ENCODE measurements at places on chromosomes 7 and 10.

DNA sequence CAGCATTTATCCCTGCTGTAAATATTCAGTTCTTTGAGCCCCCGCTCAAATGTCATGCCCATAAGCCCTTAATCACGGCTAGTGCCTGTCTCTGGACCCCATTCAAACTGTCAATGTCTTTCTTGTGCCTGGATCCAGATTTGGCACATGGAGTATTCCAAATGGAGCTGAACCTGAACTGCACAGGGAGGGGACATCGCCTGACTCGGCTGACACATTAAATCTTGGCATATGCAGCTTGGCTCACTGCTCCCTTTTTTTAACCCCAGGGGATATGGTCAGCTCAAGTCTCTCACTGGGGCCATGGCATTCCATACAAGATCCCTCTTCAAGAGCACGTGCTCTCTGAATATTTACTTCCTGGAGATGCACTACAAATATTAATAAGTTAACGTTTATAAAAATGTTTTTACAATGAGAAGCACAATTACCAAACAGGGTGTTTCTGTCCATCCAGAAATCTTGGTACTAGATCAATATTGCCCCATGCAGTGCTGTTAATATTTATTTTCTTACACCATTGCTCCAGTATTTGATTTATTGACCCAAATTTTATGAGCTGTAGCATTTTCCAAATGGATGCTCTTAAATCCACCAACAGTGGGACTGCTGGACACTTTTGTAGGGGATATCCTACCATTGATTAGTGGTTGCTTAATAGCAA is 57.4 kb downstream of the FGFR2 start:
- DNase-seq: no peak

DNA sequence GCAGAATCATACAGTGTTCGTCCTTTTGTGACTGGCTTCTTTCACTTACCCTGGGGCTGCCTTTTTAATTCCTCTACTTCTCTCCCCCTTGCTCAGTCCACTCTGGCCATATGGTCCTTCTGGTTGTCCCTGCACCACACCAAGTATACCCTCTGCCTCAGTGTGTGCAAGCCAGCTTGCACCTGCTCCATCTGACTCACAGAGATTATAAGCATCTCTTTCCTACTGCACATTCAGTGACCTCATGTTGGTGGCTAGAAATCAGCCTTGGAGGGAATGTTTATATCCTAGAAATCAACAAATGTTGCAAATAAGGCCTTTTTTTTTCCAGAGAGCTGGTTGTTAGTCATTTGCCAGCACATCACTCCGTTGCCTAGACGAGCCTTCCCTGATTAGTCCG is 67.5 kb upstream of the C10orf90 start:
- no peak for DNase-seq

GRCh38 chr10:6498771-6499170 is 81.3 kb downstream of the PRKCQ start:
- no peak for DNase-seq

GRCh38 chr10:71534568-71535194 is 138.0 kb downstream of the CDH23 start:
- DNase-seq: no peak

DNA sequence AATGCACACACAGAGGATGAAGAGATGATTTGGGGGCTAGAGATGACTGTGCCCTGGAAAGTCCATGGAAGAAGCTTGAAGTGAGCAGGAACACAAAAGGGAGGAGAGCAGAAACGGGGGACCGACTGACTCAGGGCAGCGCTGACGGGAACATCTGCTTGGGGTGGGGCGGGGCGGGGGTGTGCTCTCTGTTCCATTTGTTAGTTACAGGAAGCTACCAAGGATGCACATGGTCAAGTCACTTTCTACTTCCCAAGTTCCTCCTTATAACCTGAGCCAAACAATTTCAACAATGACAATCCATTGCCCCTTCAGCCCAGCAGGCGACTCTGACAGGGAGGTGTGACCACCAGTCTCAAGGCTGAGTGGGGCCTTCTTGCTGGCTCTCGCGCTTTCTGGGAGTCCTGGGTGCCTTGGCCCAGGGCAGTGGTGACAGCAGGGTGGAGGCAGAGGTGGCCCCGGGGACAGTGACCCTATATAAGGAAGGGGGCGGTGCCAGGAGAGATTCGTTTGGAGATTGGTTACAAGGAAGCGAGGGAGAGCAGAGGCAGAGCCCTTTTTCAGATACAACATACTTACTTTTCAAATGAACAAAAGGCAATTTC is 39.6 kb downstream of the CLEC2L start:
- no peak for DNase-seq

GRCh38 chr7:50508471-50508943 is 56.7 kb downstream of the DDC start:
- no peak for DNase-seq

GRCh38 chr7:120337308-120337907 is 64.4 kb downstream of the KCND2 start:
- no peak for DNase-seq

DNA sequence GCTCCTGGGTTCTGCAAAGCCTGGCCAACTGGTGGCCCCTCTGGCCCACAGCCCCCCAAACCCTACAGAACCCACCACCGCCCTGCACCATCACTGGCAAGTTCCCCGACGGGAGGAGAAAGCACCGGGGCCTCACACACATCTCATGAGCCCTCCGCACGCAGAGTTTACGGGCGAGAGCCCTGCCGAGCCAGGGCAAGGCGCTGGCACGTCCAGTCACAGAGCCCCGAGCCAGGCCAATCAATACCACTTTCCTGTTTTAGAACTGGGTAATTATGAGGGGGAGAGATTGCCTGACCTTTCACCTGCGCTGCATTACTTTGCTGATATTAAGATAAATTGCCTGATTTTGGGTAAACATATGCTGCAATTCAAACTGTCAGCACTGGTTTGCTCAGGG is 113.3 kb downstream of the EBF3 start:
- DNase-seq: no peak

DNA sequence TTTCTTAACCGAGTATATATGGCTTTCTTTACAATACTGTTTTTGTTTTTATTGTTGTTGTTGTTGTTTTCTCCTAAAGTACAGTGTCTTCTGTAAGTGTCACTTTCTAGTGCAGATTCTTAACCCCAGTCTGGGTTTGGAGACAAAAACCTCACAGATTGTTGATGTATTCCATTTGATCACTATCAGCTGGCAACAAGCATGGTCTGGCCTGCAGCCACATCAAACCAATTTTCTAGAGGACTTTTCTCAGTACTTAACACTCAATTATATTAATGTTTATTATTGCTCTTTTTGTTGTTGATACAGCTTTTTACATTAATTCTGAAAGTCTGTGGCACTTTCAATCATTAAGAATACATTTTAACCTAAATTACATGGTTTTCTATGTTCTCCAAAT is 17.1 kb downstream of the LRRN3 start:
- no peak for DNase-seq

DNA sequence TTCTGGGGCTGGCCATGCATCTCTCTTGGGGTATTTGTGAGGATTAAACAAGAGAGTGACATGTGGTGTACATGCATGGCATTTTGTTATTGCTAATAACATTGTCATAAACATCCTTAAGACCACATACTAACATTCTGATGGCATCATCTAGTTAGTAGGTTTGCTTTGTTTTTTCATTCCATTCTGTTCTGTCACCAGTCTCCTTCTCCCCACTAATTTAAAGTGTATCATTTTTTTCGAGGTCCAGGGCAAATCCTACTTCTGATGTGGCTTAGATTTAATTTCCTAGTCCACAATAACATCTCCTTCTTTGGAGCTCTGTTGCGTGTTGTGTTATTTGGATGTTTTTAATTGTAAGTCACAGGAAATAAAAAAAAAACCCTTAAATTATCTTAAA is 248.1 kb downstream of the LRMDA start:
- no peak for DNase-seq

GRCh38 chr7:155257482-155258225 is 40.0 kb upstream of the INSIG1 start:
- no peak for DNase-seq

- DNase-seq: no peak
These were observed 96.3 kb upstream of the CAV2 start for GRCh38 chr7:116403265-116403664.

GRCh38 chr10:84415539-84416244 is 87.3 kb downstream of the CCSER2 start:
- DNase-seq: no peak

GRCh38 chr7:103715376-103716120 is 269.5 kb upstream of the SLC26A5 start:
- DNase-seq: no peak

GRCh38 chr10:79938728-79939406 is 10.0 kb downstream of the SFTPD start:
- no peak for DNase-seq

DNA sequence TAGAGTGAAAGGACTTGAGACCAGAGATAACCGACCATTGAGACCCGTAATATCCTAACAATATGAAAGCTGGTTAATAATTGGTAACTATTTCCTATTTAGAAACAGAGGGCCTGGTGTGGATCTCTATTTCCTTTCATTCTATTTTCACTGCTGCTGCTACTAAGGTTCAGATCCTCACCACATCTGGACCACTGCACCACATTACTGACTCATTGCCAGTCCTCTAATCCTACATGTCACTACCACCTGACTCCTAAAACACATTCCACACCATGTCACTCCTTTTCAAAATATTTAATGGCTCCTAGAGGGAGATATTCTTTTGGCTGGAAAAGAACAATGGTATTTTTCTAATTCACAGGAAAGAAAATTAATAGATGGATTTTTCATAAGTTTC is 6.4 kb downstream of the USP54 start:
- DNase-seq: no peak

GRCh38 chr10:10860455-10860976 is 157.2 kb upstream of the CELF2 start:
- DNase-seq: no peak

GRCh38 chr10:86288695-86289576 is 77.7 kb downstream of the GRID1 start:
- DNase-seq: no peak

DNA sequence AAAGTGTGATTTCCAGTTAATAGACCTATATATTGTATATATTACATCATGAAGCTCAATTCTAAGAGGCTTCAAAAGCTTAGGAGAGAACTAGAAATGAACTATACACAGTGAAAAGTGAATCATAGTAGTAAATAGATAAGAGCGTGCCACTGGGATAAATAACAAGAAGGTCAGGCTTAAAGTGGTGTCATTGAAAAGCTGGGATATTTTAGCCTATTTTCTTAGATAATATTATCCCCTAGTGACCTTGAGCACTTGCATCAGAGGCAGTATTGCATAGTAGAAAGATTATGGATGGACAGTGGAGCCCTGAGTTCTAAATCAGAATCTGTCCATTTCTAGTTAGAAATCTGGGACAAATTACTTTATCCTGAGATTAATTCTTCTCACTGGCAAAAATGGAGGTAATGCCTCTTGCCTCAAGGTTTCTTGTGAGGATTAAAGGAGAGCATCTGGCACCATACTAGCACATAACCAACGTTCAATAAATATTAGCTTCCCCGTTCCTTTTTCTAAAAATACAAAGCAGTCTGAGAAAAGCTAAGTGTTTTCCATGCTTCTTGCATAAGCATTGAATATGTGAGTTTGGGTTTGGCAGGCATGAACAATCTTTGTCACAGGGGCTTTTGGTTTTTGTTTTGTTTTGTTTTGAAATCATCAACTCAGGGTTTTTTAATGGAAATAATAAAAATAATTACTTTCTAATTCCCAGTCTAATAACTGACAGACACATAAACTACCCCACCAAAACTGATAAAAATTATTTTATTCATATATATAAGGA is 27.3 kb upstream of the MACC1 start:
- DNase-seq: no peak

DNA sequence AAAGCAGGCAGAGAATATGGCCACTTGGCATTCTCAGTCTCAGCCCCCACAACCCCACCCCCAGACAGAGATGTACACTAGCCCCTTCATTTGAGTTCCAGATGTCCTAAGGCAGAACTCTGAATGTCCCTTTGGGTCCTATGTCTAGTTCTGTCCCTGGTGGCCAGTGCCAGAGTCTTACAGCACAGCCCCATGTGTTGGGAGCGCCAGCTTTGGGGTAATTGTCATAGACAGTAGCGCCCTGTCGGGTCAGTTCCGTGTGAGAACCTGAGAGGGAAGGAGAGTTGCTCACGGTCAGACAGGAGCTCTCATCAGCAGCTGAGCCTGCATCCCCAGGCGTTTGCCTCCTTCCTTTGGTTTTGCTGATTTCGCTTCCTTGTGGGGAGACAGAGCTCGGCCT is 94.9 kb upstream of the INSYN2A start:
- no peak for DNase-seq

- no peak for DNase-seq
These were observed 3.4 kb upstream of the CHST12 start for GRCh38 chr7:2399848-2400587.

DNA sequence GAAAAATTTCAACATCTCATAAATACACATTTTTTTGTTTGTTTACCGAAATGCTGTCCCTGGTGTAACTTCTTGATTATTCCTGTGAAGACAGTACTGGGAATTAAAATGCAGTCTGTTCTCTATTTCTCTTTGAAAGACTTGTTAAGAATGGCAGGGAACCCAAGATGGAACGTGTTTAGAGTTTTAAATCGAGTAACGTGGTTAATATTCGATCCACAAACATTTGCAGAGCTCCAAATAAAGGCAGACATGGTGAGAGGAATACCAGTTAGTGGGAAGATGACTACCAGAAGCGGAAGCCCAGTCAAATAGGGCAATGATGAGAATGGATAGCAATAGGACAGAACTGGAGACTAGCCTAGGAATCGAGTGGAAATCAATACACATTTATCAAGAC is 6.7 kb downstream of the PON3 start:
- DNase-seq: no peak

GRCh38 chr10:104548090-104548489 is 93.0 kb upstream of the SORCS3 start:
- no peak for DNase-seq

DNA sequence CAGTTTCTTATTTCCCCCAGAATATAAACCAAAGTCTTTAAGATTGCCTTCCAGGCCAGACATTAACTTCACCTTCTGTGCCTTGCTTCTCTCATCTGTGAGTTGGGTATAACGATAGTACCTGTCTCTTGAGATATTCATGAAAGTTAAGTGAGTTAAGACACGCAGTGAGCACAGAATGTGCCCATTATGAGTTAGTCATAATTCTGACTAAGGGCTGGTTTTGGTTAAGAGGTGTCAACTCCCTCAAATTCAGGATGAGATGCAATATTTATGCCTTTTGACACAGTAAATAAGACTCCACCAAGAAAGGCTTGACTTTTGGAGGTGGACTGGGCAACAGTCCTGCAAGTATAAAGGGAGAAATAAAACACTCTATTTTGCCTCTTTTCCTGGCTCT is 528.7 kb upstream of the IGFBP3 start:
- no peak for DNase-seq

- DNase-seq: no peak
These were observed 168.4 kb downstream of the COBL start for GRCh38 chr7:51148216-51148615.
